ENCODE measurements at places on chromosomes 3 and 15.

DNA sequence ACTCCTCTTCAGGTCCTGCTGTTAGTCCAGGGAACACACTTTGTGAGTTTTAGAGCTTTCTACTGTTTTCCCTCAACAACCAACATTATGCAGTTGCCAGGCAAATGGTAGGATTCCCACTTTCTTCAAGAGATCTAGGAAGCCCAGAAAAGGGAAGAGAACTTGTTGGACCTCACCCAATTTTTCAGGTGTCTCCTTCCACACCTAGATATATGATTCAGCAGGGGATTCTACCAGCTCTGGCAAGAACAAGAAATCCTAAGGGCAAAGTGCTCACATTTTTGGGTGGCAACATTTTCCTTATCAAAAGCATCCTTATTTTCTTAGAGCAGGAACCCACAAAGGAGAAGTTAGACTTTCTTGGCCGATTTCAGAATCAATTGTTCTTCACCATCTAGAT is 57.4 kb downstream of the PRICKLE2 start:
- no peak for DNase-seq

- DNase-seq = no peak
Observed at GRCh38 chr15:70627734-70628548, 135.4 kb downstream of the UACA start.

GRCh38 chr3:39168156-39168780 is 14.9 kb upstream of the CSRNP1 start:
- no peak for DNase-seq

- no peak for DNase-seq
Observed at GRCh38 chr3:161386991-161387770, 15.9 kb upstream of the SPTSSB start.

DNA sequence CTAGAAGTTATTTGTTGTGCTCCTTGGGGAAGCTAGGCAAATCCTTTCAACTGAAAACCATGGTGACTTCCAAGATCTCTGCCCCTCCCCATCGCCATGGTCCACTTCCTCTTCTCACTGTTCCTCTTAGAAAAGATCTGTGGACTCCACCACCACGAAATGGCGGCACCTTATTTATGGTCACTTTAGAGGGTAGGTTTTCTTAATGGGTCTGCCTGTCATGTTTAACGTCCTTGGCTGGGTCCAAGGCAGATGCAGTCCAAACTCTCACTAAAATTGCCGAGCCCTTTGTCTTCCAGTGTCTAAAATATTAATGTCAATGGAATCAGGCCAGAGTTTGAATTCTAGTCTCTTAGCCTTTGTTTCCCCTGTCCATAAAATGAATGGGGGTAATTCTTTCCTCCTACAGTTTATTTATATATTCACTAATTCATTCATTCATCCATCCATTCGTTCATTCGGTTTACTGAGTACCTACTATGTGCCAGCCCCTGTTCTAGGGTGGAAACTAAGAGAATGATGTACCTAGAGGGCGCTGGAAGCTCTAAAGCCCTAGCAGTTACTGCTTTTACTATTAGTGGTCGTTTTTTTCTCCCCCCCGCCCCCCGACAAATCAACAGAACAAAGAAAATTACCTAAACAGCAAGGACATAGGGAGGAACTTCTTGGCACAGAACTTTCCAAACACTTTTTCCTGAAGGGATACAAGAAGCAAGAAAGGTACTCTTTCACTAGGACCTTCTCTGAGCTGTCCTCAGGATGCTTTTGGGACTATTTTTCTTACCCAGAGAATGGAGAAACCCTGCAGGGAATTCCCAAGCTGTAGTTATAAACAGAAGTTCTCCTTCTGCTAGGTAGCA is 657 bp downstream of the PATL2 start:
- no peak for DNase-seq

- DNase-seq = no peak
Observed at GRCh38 chr15:25879438-25879837, 16.3 kb upstream of the ATP10A start.

- no peak for DNase-seq
Observed at GRCh38 chr15:95825671-95826411, 504.7 kb upstream of the NR2F2 start.

DNA sequence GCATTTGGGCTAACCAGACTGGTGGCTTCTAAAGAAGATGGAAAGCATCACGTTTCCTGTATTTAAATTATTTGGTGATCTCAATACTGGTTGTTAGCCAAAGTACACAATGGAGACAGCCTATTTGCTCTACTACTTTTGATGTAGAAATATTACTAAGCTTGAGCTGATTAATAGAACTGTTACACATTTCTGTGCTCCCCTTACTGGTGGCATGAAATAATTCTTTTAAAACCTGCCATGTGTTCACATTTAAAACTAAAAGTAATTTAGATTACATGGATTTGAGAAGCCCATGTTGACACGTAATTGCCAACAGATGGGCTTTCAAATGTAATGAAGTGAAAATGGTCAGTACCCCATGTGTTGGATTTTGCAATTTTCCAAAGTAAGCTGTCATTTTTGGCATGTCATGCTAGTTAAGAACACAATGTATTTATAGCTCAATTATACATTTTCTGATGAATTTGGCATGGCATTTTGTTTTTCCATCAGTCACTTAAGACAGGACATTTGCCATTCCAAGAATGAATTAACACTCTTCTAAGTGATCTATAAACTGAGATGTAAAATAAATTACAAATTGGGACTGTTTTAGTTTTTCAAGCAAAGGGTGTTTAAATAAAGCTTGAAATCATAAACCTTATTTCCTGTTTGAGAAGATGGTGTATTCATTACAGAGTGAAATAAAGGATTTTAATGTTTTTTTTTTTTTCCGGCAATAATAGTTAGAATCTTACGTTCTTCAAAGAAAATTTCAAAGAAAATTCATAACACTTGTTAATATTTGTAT is 10.8 kb upstream of the RARRES1 start:
- no peak for DNase-seq

GRCh38 chr15:48602358-48603122 is 43.0 kb downstream of the FBN1 start:
- no peak for DNase-seq

- DNase-seq = no peak
Observed at GRCh38 chr3:177478170-177478867, 281.0 kb upstream of the TBL1XR1 start.

- DNase-seq = no peak
Observed at GRCh38 chr15:99385865-99386264, 134.6 kb downstream of the LRRC28 start.

- DNase-seq = no peak
Observed at GRCh38 chr3:46549989-46550388, 16.1 kb downstream of the LRRC2 start.

GRCh38 chr3:172699031-172699430 is 11.8 kb downstream of the NCEH1 start:
- DNase-seq = no peak

- peak; percentile 82 for DNase-seq
Observed at GRCh38 chr15:20356444-20356910, 185.1 kb downstream of the GOLGA6L6 start.

DNA sequence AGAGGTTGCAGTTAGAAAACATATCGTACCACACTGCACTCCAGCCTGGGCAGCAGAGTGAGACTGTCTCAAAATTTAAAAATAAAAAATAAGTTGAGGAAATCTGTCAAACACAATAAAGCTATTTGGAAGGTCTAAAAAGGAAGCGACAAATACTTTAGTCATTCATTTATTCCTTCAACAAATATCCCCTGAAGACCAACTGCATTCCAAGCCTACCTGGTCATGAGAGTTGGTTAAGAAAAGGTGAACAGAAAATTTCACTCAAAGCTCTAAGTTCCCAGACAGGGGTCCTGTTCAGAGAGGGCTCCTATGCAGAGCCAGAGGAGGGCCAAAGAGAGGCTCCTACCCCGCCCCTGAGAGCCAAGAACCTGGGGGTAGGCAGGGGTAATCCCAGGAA is 15.4 kb upstream of the PRKAR2A start:
- DNase-seq = no peak

DNA sequence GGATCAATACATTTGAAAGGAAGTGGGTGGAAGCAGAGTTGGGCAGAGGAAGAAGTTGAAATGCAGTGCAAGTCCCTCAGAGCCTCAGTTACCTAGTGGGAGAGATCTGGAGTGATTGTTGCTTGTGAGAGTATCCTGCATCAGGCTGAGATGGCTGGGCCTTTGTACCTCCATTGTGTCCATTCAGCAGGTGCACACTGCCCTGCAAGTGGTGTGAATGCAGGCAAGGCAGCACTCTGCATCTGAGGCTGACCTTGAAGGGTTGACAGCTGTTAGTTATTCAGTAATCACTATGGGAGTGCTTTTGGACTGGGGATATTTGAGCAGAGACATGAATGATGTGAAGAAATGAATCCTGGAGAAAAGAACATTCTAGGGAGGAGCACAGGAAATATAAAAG is 25.2 kb downstream of the ATP6V1A start:
- DNase-seq = no peak

- no peak for DNase-seq
Observed at GRCh38 chr3:143135150-143135549, 15.6 kb downstream of the CHST2 start.

DNA sequence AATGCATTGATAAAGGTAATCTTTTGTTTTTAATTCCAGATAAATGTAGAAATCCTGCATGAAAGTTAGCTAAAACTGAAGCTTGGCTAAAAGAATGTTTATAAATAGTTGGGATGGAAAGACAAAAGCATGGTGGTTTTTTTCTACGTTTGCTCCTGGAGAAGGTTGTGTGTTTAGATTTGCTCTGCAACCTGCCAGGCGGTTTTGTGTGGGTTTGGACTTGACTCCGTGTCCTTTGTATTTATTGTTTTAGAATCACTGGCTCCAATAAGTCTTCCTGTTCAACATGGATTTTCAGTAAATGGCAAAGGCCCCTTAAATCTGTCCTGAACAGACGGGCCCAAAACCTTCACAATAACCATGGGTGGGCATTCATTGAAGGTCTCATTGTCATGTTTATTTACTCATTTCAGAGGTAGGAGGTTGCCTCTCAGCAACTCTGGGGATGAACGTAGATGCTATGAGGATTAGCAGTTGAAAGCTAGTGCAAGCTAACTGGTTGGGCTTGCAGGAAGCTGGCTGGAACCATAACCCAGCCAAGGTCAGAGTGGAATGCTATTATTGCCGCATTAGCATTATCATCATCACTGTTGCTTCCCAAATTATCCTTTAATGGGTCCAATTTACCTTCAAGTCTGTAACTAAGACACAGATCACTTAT is 60.6 kb upstream of the ADAMTS9 start:
- no peak for DNase-seq

DNA sequence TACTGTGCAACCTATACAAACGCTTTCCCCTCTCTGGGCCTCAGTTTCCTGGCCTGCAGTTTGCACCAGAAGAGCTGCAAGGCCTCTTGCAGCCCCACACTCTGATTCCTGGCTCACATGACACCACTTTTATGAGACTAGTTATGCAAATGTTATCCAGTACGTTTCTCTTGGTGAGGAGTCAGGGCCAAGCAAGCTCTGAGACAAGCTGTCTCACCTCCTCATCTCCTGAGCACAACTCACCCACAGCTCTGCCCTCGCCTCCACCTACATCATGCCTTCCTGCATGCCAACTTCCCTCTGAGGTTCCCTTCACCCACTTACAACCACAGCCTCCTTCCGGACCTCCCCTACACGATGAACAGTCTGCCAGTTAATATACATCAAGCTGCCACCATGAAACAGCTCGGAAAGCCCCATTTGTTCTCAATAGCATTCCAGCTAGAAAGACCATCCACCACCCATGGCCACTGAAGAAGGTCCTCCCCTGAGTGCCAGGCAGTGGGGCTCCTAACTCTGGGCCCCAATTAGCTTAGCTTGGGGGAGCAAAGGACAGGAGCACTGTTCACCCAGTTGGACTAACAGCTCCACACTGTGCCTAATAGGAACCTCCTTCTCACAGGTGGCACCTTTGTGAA is 25.0 kb downstream of the CRYGS start:
- DNase-seq = peak; percentile 41

- no peak for DNase-seq
Observed at GRCh38 chr3:194661374-194661773, 10.6 kb downstream of the LSG1 start.

DNA sequence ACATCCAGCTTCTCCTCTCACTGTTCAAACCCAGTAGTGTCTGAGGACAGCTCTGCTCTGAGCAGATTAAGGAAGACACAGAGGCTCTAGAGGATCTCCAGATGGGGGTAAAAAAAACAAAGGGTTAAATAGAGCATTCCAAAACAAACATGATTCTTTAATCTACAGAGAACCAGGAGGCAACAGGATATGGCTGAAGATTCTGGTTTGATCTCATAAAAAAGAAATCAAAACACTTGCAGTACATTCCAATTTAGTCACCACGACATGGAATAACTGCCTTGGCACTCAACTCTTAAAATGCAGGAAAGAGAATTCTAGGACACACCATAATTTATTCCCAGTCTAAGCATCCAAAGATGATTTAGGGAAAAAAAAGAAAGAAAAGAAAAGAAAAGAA is 32.0 kb downstream of the TM4SF4 start:
- no peak for DNase-seq

- DNase-seq = peak; percentile 38
Observed at GRCh38 chr15:74901612-74902063, 5.0 kb downstream of the FAM219B start.

GRCh38 chr15:70164910-70165715 is 67.4 kb upstream of the TLE3 start:
- no peak for DNase-seq

DNA sequence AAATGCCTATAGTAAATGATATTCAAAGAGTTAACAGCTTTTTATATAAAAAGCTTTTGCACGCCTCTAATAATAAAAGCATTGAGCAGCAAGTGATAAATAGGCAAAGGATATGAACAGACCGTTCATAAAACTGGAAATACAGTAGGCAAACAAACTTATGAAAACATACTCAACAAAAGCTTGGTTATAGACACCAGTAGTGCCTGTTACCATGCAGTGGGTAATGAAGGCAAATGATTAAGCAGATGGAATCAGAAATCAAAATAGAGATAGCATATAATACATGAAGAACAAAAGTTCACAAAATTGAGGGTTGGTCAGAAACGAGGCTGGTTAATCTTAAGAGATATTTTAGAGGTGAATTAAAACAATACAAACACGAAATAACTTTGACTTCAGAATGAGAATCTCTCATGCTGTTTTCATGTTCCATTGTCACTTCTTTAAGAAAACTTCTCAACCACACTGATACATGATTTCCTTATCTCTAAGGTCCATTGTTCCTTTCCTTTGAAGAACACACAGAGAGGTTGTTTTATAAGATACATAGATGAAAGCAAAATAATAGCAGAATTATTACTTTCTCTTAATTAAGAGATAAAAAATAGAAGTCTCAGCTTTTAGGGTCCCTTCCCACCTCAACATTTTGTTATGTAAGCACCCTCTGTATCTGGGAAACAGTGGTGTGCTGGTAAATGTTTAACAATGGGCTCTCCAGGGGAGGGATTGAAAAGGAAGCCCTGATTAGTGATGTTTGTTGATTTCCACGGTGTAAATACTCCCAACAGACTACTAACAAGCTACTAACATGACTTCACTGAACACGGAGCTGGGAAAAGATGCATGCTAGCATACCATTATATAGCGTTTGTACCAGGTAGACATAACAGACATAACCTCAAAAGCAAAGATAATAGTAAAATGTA is 12.6 kb downstream of the RASGRP1 start:
- DNase-seq = no peak

- DNase-seq = no peak
Observed at GRCh38 chr3:39170461-39170860, 17.1 kb upstream of the CSRNP1 start.
